ENCODE measurements at places on chromosomes 4 and X. TPM values are rescaled to one million over a fixed set of nuclear protein-coding genes. Genes with fewer than 3 reads are reported as not detected.

The P2RY8 gene
- not detected for total RNA-seq

The PPP2R2C gene
- 35.1 TPM for total RNA-seq

The JADE3 gene
- 12.4 TPM for total RNA-seq

The ZGRF1 gene
- total RNA-seq = 2.8 TPM

The MAGEA9B gene
- not detected for total RNA-seq

The IBSP gene
- total RNA-seq = not detected

The RENBP gene
- 0.09 TPM for total RNA-seq

The CPE gene
- 1.9 TPM for total RNA-seq

The RAB9B gene
- 0.03 TPM for total RNA-seq

The TBC1D19 gene
- total RNA-seq = 4.2 TPM

The MTTP gene
- total RNA-seq = not detected

The STK26 gene
- 11.3 TPM for total RNA-seq

The GLOD5 gene
- total RNA-seq = not detected

Data from A549 treated with GW870086 at 1 μM for 4 hours (cell line).